ENCODE measurements at places on chromosomes 3 and 15. TPM values are rescaled to one million over a fixed set of nuclear protein-coding genes. Genes with fewer than 3 reads are reported as not detected.

GRCh38 chr15:82602195-82602594 is 45.0 kb downstream of the CPEB1 start:
- H3K27ac ChIP-seq: no peak overlapping the region
- no peaks in the 10 kb centered on the region for H3K4me1 ChIP-seq
- no peaks in the 10 kb centered on the region for H3K27me3 ChIP-seq
- H3K4me3 ChIP-seq: no peak overlapping the region
- H3K36me3 ChIP-seq: no peaks in the 10 kb centered on the region
- no peak for DNase-seq

DNA sequence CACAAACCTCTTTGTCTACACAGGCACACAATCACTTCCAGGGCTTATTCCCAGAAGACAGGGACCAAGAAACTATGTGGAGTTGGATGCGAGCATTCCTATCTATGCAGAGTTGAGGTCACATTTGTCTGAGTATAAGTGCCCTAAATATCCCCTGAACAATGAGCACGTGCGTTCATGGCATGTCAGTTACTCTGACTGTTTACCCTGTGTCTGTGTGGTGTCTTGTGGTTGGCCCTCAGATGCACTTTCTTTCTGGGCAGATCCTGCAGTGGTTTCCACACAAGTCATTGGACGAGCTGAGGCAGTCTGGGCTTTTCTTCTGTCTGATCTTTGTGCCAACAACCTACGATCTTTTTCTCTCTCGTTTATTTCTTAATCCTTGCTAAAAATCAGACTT is 134.5 kb downstream of the FBN1 start:
- no peak for DNase-seq
- no peak overlapping the region for H3K4me3 ChIP-seq
- no peaks in the 10 kb centered on the region for H3K4me1 ChIP-seq
- no peak overlapping the region for H3K27ac ChIP-seq

The CRYGS gene
- 4.3 TPM for total RNA-seq

The OXTR gene
- not detected for total RNA-seq

DNA sequence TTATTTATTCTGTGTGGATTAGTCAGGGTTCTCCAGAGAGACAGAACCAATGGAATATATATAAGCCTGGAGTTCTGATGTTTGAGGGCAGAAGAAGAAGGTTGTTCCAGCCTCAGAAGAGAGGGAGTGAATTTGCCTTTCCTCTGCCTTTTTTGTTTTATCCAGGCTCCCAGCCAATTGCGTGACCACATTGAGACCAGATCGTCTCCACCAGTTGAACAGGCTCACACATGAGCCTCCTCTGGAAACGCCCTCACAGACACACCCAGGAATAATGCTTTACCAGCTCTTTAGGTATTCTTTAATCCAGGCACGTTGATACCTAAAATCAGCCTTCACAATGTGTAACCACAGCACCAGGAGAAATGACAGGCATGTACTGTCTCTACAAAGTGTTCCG is 923.1 kb downstream of the TBL1XR1 start:
- DNase-seq: peak; percentile 18
- no peaks in the 10 kb centered on the region for H3K36me3 ChIP-seq
- H3K4me3 ChIP-seq: no peak overlapping the region
- H3K27ac ChIP-seq: no peak overlapping the region
- H3K27me3 ChIP-seq: no peaks in the 10 kb centered on the region

The CFAP92 gene
- 1.8 TPM for total RNA-seq

- H3K4me1 ChIP-seq: no peaks in the 10 kb centered on the region
- no peaks in the 10 kb centered on the region for H3K36me3 ChIP-seq
- no peak overlapping the region for H3K27ac ChIP-seq
- no peak overlapping the region for H3K4me3 ChIP-seq
- no peaks in the 10 kb centered on the region for H3K27me3 ChIP-seq
Observed at GRCh38 chr3:72109327-72110259, 324.6 kb upstream of the PROK2 start.

DNA sequence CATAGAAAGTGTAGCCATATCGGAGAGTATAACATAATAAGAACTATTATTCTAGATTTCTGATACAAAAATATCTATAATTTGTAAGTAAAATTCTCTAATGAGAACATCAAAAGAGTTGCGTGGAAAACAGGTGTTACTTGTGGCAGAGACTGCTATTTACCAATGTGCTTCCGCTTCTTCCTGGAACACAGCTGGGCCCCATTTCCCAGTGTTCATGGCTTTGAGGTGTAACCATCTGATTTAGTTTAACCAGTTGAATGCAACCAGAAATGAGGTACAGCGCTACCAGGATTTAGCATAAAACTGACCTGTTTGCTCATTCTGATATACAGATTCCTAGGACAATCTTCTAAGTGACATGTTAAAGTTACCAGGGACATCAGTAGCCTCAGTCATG is 1055.2 kb downstream of the IGSF11 start:
- no peak overlapping the region for H3K4me3 ChIP-seq
- H3K4me1 ChIP-seq: no peaks in the 10 kb centered on the region
- no peak overlapping the region for H3K27ac ChIP-seq
- no peaks in the 10 kb centered on the region for H3K36me3 ChIP-seq
- H3K27me3 ChIP-seq: no peaks in the 10 kb centered on the region

- no peaks in the 10 kb centered on the region for H3K4me1 ChIP-seq
- H3K36me3 ChIP-seq: no peaks in the 10 kb centered on the region
- no peak overlapping the region for H3K4me3 ChIP-seq
- H3K27me3 ChIP-seq: no peaks in the 10 kb centered on the region
Observed at GRCh38 chr15:86183596-86184491, 104.2 kb downstream of the AGBL1 start.

DNA sequence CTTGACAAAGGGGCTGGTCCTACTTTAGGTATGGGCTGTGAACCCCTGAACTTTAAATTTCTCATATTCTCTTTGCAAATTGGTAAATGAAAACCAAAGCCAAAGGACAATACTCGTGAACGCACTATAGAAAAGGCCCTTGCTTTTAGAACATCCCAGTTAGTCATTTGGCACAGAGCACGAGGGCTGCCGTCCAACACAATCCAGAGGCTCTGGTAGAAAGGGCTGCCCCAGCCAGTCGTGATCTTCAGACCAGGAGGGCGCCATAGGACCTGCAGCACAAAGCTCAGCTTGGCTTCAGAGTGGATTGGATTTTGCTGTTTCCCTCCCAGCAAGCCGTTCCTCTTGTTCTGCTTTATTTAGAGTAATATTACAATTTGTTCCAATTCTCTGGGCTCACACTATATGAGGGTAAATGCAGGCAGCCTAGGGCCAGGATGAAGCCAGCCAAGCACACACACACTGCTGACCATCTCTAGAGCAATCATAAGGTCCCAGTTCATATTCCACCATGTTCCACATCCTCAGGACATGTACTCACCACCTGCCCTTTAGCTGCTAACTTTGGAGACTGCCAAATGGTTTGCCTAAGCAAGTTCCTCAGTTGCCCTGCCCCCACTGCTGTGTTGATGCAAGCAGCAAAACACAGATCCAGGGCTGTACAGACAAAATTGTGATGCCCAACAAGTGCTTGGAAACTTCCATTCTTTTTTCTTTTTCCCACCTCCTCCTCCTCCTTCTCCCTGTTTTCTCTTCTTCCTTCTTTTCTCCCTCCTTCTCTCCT is 6.0 kb upstream of the BFSP2 start:
- H3K27ac ChIP-seq: no peak overlapping the region
- H3K4me3 ChIP-seq: no peak overlapping the region
- no peaks in the 10 kb centered on the region for H3K4me1 ChIP-seq
- DNase-seq: no peak

- H3K27ac ChIP-seq: no peak overlapping the region
- no peak for DNase-seq
Observed at GRCh38 chr3:126126286-126126685, 42.4 kb upstream of the SLC41A3 start.

DNA sequence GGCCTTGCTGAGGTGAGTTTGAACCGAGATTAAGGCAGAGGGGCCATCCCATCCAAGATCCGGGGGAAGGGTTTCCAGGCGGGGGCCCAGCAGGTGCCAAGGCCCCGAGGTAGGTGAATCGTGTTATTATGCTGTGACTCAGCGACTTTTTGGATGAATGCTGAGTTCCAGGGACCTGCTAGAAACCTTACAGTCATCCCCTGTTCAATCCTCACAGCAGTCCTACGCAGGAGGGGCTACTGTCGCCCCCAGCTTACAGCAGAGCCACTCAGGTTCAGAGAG is 40.9 kb downstream of the DNAJB8 start:
- peaks cover 9% of the 10 kb centered on the region for H3K4me1 ChIP-seq
- peaks cover 14% of the 10 kb centered on the region for H3K27me3 ChIP-seq
- no peak overlapping the region for H3K27ac ChIP-seq
- no peak overlapping the region for H3K4me3 ChIP-seq

GRCh38 chr3:118181274-118181673 is 853.4 kb downstream of the IGSF11 start:
- H3K27ac ChIP-seq: no peak overlapping the region
- H3K36me3 ChIP-seq: no peaks in the 10 kb centered on the region
- no peak for DNase-seq
- H3K27me3 ChIP-seq: no peaks in the 10 kb centered on the region

The C3orf22 gene
- total RNA-seq: not detected

- H3K36me3 ChIP-seq: no peaks in the 10 kb centered on the region
- H3K27ac ChIP-seq: no peak overlapping the region
- no peaks in the 10 kb centered on the region for H3K27me3 ChIP-seq
- H3K4me3 ChIP-seq: no peak overlapping the region
- peak; percentile 15 for DNase-seq
- no peaks in the 10 kb centered on the region for H3K4me1 ChIP-seq
Observed at GRCh38 chr15:92294759-92295158, 98.9 kb upstream of the ST8SIA2 start.

The ARHGEF3 gene
- total RNA-seq: 23.8 TPM

- H3K4me3 ChIP-seq: no peak overlapping the region
- peaks cover 10% of the 10 kb centered on the region for H3K36me3 ChIP-seq
- no peaks in the 10 kb centered on the region for H3K27me3 ChIP-seq
- peak overlapping the region; percentile 42 for H3K27ac ChIP-seq
- peaks cover 4% of the 10 kb centered on the region for H3K4me1 ChIP-seq
Observed at GRCh38 chr3:56629451-56629850, 53.6 kb downstream of the TASOR start.

The NTRK3 gene
- total RNA-seq: under 0.01 TPM

DNA sequence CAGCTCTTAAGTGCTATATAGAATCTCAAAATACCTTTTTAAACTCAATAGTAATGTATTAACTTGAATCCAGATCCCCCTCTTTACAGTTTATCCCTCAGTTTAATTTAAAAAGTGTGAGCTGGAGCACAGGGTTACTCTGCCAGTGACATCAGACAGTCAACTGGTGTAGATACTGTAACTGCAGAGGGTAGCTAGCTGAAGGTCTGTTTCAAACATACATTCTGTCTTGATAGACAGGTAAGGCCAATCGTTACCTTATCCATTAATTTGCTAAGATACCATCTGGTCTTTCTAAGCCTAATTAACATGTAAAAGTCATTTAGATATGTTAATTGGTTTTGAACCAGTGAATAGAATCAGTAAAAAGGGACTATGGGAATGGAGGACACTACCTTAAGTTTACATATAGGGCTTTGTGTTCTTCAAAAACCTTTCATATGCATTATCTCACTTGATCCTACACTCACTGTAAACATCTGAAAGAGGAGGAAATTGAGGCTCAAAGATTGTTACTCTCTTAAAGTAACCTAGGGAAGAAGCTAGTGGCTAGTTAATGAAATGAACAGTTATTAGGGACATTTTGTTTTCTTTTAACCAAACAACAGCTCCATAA is 59.5 kb upstream of the TSPAN3 start:
- peaks cover 7% of the 10 kb centered on the region for H3K36me3 ChIP-seq
- no peaks in the 10 kb centered on the region for H3K27me3 ChIP-seq
- no peak overlapping the region for H3K4me3 ChIP-seq

The DUOX1 gene
- not detected for total RNA-seq

DNA sequence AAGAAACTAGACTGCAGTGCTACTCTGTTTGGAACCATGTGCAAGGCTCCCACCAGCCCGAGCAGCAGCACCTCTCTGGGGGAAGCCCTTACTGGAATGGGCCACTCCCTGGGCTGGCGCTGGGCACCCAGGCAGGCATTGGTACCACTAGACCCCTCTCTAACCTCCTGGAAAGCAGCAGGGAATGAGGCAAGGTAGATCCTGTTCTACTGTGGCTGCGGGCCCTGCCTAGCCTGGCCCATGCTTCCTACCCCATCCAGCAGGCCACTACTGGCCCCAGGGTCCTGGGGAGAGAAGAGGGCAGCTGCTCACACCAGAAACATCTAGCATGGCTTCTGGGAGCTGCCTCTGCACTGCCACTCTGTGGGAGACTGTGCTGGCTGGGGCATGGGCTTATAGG is 44.8 kb downstream of the MESD start:
- no peaks in the 10 kb centered on the region for H3K27me3 ChIP-seq
- peaks cover 32% of the 10 kb centered on the region for H3K36me3 ChIP-seq
- no peaks in the 10 kb centered on the region for H3K4me1 ChIP-seq
- no peak overlapping the region for H3K27ac ChIP-seq
- no peak overlapping the region for H3K4me3 ChIP-seq

The IMPG2 gene
- total RNA-seq: 0.29 TPM

The IMP3 gene
- total RNA-seq: 3.5 TPM

The DCLK3 gene
- total RNA-seq: not detected

The CPNE9 gene
- not detected for total RNA-seq

- no peaks in the 10 kb centered on the region for H3K27me3 ChIP-seq
- DNase-seq: no peak
- H3K4me3 ChIP-seq: no peak overlapping the region
- no peaks in the 10 kb centered on the region for H3K4me1 ChIP-seq
- H3K36me3 ChIP-seq: no peaks in the 10 kb centered on the region
Observed at GRCh38 chr3:81463781-81464180, 297.7 kb downstream of the GBE1 start.

DNA sequence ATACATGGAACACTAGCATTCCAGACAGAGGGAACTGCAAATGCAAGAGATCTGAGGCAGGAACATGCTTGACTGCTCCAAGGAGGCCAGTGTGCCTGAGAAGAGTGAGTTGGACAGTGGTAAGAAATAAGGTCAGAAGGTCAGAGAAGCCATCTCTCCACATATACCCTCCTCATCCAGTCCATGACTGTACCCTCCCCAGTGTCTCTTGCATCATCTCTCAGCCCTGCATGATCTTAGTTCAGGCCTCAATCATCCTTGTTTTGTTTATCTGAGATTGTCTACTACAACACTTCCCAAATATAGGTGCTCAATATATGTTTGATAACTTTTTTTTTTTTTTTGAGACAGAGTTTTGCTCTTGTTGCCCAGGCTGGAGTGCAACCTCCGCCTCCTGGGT is 5.5 kb upstream of the RSL24D1 start:
- peaks cover 21% of the 10 kb centered on the region for H3K36me3 ChIP-seq
- DNase-seq: no peak
- peaks cover 18% of the 10 kb centered on the region for H3K4me1 ChIP-seq
- no peak overlapping the region for H3K4me3 ChIP-seq
- no peaks in the 10 kb centered on the region for H3K27me3 ChIP-seq

GRCh38 chr3:100869787-100870186 is 123.4 kb downstream of the ABI3BP start:
- DNase-seq: peak; percentile 74
- H3K36me3 ChIP-seq: no peaks in the 10 kb centered on the region
- peaks cover 11% of the 10 kb centered on the region for H3K4me1 ChIP-seq
- H3K27me3 ChIP-seq: no peaks in the 10 kb centered on the region
- no peak overlapping the region for H3K27ac ChIP-seq

GRCh38 chr3:143427631-143428030 is 308.1 kb downstream of the CHST2 start:
- H3K36me3 ChIP-seq: no peaks in the 10 kb centered on the region
- peaks cover 7% of the 10 kb centered on the region for H3K4me1 ChIP-seq
- H3K4me3 ChIP-seq: no peak overlapping the region

- peaks cover 17% of the 10 kb centered on the region for H3K36me3 ChIP-seq
- no peak overlapping the region for H3K4me3 ChIP-seq
- H3K27me3 ChIP-seq: no peaks in the 10 kb centered on the region
- H3K27ac ChIP-seq: no peak overlapping the region
- no peak for DNase-seq
- peaks cover 8% of the 10 kb centered on the region for H3K4me1 ChIP-seq
Observed at GRCh38 chr15:51494411-51495314, 127.9 kb downstream of the DMXL2 start.

GRCh38 chr3:14410106-14410502 is 7.7 kb downstream of the SLC6A6 start:
- no peaks in the 10 kb centered on the region for H3K27me3 ChIP-seq
- peak overlapping the region; percentile 31 for H3K27ac ChIP-seq
- peaks cover 24% of the 10 kb centered on the region for H3K36me3 ChIP-seq
- H3K4me1 ChIP-seq: peaks cover 48% of the 10 kb centered on the region
